ENCODE measurements at places on chromosomes 1 and 21. TPM values are rescaled to one million over a fixed set of nuclear protein-coding genes. Genes with fewer than 3 reads are reported as not detected.

The NPHS2 gene
- polyA plus RNA-seq, result not detected

The CDCA8 gene
- 7.0 TPM for polyA plus RNA-seq

The ETV3 gene
- 9.9 TPM for polyA plus RNA-seq

The TGFB2 gene
- polyA plus RNA-seq, result 210 TPM

The CFHR3 gene
- not detected for polyA plus RNA-seq
